ENCODE measurements at places on chromosomes 7 and 10. TPM values are rescaled to one million over a fixed set of nuclear protein-coding genes. Genes with fewer than 3 reads are reported as not detected.

DNA sequence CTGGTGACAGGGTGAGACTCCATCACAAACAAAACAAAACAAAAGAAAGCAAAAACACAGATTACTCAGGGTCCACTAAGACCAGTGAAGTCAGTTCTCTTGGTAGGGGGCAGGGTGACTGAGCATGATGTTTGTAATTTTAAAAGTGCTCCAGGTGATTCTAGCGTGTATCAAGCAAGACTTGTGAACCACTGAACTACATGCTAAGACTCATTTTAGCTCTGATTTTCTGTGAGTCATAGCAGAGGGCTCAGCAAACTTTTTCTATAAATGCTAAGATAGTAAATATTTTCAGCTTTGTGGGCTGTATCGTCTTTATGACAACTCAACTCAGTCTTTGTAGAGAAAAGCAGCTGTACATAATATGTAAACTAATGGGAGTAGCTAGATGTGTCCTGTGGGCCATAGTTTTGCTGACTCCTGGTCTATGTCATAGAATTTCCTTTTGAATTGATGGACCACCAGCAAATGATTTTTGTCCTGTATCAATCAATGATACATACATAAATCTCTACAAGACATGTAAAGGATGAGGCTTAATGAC, 141.3 kb downstream of the CFTR start:
- no peak for ATAC-seq

The PRLHR gene
- total RNA-seq = not detected

The ST8SIA6 gene
- total RNA-seq = 0.15 TPM

DNA sequence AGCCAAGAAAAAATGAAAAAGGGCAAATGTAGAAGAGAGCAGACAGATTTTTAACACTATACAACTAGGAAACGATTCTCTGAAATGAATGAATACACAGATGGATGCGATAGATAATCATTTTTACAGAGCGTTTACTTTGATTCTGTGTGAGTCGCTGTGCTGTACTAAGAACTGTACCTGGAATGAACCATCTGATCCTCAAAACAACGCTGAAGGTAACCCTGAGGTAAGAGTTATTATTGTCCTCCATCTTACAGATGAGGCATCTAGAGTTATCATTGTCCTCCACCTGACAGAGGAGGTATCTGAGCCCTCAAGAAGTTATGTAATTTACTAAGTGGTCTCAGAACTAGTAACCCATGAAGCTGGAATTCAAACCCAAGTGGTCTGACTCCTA, 80.2 kb downstream of the CHCHD3 start:
- no peak for ATAC-seq

GRCh38 chr7:37957221-37957970, 37.0 kb downstream of the EPDR1 start:
- no peak for ATAC-seq

DNA sequence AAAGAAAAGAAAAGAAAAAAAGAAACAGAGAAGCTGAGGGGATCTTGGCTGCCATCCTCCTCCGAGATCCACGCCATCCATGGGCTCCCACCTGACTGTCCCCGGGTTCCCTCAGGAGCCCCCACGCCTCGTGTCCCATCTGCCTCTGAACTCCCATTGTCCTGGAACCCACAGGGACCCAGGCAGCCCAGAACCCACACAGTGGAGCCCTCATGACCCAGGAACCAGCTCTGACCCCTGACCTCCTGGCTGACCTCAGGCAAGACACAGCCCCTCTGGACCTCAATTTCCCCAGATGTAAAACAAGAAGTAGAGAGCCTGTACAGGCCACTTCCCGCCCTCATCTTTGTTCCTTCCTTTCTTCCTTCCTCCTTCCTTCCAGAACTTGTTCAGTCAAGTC, 40.4 kb downstream of the RASGEF1A start:
- ATAC-seq = no peak

- ATAC-seq = no peak
These were observed 17.9 kb upstream of the SERPINE1 start for GRCh38 chr7:101108961-101109360.

GRCh38 chr10:117107238-117107637, 30.8 kb downstream of the VAX1 start:
- ATAC-seq = no peak

DNA sequence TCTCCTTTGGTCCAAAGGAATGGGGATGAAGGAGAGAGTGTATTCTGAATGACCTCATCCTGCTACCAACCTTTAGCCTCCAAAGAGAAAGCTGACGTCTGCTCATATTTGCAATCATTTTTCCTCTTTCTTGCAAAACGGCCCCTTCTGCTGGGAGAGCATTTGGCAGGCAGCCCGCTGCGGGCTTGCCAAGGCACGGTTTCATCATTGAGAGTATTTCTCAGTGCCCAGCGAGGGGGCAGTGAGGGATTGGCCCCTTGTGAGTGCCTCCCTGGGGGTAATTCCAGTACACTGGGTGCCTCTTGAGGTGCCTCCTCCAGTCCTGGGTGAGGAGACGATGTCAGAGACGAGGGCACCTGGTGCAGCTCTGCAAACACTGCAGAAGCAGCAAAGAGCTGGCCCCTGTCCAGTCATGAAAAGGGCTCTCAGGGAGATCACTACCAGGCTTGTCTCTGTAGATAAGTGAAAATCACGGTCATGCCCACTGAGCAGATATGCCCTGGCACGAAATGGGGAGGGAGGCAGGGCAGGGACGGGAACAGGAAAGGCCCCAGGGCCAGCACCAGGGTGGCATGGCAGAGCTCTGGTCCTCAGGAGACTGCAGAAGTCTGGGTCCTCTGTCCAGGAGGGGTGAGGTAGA, 48.7 kb upstream of the SHH start:
- no peak for ATAC-seq

DNA sequence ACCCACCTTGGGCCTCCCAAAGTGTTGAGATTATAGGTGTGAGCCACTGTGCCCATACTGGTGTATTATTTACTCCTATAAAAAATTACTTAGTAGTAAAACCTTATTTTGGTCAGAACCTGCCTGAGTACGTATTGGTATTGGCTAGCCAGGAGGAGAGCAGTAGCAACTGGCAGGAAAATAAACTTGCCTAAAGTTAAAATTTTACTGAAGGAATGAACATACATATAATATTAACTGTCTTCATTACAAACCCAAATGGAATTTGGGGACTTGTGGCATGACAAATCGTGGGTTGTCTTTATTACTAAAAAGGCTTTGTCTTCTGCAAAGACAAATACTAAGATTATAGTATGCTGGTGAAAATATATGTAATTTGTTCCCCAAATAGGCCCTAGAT, 8.4 kb downstream of the RAB18 start:
- no peak for ATAC-seq

GRCh38 chr7:2782565-2782964, 61.5 kb downstream of the GNA12 start:
- ATAC-seq = no peak

- no peak for ATAC-seq
These were observed 99.5 kb downstream of the CCNY start for GRCh38 chr10:35435824-35436223.

The NCF1 gene
- total RNA-seq = 3.9 TPM

- peak; percentile 86 for ATAC-seq
These were observed 783 bp downstream of the ANLN start for GRCh38 chr7:36390199-36391090.

The PON1 gene
- not detected for total RNA-seq

The ACSL5 gene
- total RNA-seq = 0.24 TPM

- ATAC-seq = no peak
These were observed 695.4 kb downstream of the LRMDA start for GRCh38 chr10:76126607-76127527.

The CYP2C18 gene
- total RNA-seq = not detected

The AHCYL2 gene
- 140 TPM for total RNA-seq

- no peak for ATAC-seq
These were observed 71.2 kb downstream of the SVIL start for GRCh38 chr10:29563420-29564035.

The RPP30 gene
- 32.5 TPM for total RNA-seq

DNA sequence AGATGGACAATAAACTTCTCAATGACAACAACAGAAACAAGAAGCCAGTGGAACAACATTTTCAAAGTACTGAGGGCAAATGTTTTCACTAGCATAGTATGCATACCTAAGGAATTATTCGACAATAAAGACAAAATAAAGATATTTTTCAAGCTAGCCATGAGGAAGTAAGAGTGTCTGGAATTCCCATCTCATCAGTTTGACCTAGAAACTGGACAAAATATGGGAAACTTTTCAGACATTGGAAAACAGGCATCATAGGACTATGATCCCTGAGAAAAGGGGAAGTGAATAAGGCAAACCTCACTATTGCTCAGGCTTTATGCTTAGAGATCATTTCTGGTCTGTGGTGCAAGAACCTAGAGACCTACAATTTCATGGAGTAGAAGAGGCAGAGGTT, 86.3 kb downstream of the OAT start:
- ATAC-seq = no peak

The HTRA1 gene
- 0.73 TPM for total RNA-seq

The TCAF2 gene
- 2.1 TPM for total RNA-seq

- no peak for ATAC-seq
These were observed 137.0 kb downstream of the CCDC7 start for GRCh38 chr10:32582946-32583345.

- ATAC-seq = peak; percentile 56
These were observed 133.7 kb downstream of the SLC25A13 start for GRCh38 chr7:96188174-96188581.

The KIAA1217 gene
- total RNA-seq = 25.5 TPM

DNA sequence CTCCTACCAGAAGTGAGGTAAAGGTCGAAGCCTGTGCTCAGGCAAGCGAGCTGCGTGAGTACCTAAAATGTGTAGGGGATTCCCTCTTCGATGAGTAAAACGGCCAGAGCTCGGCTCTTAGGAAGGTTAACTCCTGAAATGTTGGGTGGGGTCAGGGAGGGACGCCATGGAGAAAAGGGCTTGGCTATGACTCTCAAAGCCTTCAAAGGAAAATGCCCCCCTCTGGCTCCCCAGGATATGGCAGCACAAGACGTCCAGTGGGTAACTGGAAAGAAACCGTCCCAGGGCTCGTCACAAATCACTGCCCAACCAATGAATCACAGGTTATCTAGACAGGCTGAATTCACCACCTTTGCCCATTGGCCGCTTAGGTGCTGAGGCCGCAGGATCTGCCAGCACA, 58.0 kb downstream of the CALML3 start:
- ATAC-seq = no peak

DNA sequence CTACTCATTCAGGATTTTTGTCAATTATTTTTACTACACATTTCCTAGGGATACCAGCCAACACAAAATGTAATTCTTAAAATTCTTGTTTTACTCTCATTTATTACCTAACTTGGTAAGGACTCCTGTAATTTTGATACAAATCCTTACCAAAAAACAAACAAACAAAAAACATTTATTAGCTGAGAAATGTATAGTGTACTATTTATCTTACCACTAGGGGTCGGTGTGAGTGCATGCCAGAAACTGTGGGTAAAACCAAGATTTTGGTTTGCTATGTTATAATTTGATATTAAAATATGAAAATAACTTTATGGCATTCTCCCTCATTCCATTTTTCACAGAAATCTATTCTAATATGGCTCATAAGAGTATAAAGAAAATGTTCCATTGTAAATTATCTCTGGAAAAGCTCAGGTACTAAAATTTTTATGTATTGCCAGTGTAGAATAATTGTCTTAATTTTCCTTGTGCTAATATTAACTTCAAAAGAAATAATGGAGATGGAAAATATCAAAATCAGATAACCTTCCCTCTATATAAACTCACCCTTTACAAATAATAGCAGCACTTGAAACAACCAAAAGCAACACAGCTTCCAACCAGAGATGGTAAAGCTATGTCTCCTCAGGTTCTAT, 290.8 kb upstream of the PCDH15 start:
- ATAC-seq = no peak

DNA sequence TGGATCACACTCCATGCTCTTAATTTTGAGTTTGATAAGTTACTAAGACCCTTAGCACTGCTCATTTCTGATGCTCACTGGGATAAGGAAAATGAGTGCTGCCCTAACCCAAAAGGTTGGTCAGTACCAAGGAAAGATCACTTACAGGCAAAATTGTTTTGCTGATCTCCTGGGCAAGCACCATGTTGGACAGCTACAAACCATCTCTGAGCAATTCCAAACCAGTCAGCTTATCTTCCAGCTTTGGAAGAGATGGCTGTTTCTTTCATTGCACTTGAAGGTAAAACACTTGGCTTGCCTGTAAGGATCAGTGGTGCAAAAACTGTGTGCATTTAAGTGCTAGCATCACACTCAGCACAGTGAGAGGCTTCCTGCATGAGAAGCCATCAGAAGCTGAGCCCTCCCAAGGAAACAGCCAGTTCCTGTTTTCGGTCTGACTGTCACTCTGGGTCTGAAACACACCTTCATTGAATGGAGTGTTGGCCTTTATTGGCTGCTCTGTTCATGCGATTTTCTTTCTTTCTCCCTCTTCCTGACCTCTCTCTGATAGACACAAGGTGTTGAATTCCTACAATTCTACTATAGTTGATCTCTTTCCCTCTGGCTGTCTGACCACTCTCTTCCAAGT, 126.4 kb upstream of the GHITM start:
- no peak for ATAC-seq

The RAPGEF5 gene
- 14.7 TPM for total RNA-seq

- ATAC-seq = no peak
These were observed 131.9 kb downstream of the SDK1 start for GRCh38 chr7:3432911-3433310.

The MTPN gene
- 104 TPM for total RNA-seq

GRCh38 chr7:86968618-86969017, 90.8 kb downstream of the ELAPOR2 start:
- ATAC-seq = no peak

The NKX1-2 gene
- total RNA-seq = not detected

The ADO gene
- 17.6 TPM for total RNA-seq

Measured in motor neuron (in vitro differentiated cells).